ENCODE measurements at places on chromosomes 13 and 19. TPM values are rescaled to one million over a fixed set of nuclear protein-coding genes. Genes with fewer than 3 reads are reported as not detected.

SPACA7 gene
- total RNA-seq, result not detected

FGF22 gene
- not detected for total RNA-seq

ITGBL1 gene
- not detected for total RNA-seq

TNNT1 gene
- not detected for total RNA-seq

POGLUT2 gene
- total RNA-seq, result 17.8 TPM

DNA sequence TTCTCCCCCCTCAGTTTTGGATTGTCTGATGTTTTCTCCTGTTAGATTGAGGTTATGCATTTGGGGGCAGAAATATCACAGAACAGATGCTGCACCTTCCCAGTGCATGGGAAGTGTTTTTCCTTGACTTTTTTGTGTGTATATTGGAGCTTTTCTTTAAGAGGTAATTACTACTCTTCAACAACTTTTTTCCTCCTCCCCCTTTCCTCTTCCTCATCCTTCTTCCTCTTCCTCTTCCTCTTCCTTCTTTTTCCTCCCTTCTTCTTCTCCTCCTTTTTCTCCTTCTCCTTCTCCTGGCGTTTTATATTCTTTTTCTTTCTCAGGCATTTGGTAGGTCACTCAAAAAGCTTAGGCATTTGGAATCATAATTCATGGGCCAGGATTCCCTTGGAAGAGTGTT, 18.1 kb upstream of the SPATA13 start:
- DNase-seq, result no peak
- H3K36me3 ChIP-seq, result no peaks in the 10 kb centered on the region
- H3K27ac ChIP-seq, result no peak overlapping the region

DNA sequence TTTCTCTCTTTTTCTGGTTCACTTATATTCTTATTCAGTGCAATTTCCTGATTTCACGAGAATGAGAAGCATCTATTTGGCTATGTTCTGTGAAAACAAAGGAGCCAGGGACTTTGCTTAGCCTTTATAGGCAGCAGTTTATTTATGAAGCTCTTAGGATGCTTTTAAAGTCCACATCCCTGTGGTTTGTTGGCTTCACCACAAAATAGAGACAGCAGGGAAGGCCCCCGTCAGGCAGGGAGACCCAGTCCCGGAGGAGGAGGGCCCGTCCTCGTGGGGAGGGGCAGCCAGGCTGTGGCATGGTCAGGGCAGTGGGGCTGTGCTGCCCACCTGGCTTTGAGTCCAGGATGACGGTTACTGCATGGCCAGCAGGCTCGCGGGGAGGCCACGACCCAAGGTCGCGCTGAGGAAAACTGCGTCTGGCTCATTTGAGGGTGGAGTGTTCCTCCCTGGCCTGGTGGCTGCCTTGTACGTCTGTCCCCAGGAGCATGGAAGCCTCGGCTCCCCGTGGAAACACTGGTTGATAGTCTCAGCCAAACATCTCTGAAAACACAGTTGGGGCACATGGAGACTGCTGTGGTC, 92.7 kb downstream of the ATP11A start:
- no peak overlapping the region for H3K27ac ChIP-seq
- no peak for DNase-seq
- no peak overlapping the region for H3K4me3 ChIP-seq
- H3K4me1 ChIP-seq, result peaks cover 5% of the 10 kb centered on the region
- no peaks in the 10 kb centered on the region for H3K27me3 ChIP-seq

GRCh38 chr13:73720216-73720840, 413.9 kb downstream of the KLF12 start:
- DNase-seq, result no peak
- H3K27ac ChIP-seq, result no peak overlapping the region
- H3K4me1 ChIP-seq, result peaks cover 39% of the 10 kb centered on the region
- peaks cover 10% of the 10 kb centered on the region for H3K27me3 ChIP-seq
- peaks cover 6% of the 10 kb centered on the region for H3K36me3 ChIP-seq

DNA sequence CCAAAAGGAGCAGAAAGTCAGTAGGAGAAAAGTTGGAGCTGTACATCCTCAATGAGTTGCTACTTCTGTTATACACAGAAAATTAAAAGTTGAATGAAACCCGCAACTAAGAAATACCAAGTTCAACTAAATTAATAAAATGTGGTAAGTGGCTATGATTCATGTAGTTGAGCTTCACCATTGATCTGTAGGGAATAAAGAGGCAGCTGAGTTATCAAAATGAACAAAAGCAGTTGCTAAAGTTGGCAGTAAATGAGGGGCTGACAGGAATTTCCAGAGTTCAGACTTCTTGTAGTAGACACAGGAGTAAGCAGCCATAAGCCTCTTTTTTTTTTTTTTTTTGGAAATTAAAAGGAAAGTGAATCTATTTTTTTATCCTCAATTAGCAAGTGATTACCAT, 234.6 kb downstream of the POSTN start:
- H3K4me3 ChIP-seq, result no peak overlapping the region
- no peaks in the 10 kb centered on the region for H3K4me1 ChIP-seq
- DNase-seq, result no peak
- H3K27me3 ChIP-seq, result no peaks in the 10 kb centered on the region

GRCh38 chr13:40598569-40598968, 67.9 kb downstream of the FOXO1 start:
- no peak overlapping the region for H3K4me3 ChIP-seq
- peaks cover 74% of the 10 kb centered on the region for H3K4me1 ChIP-seq
- peaks cover 23% of the 10 kb centered on the region for H3K36me3 ChIP-seq
- H3K27me3 ChIP-seq, result no peaks in the 10 kb centered on the region
- DNase-seq, result no peak

DNA sequence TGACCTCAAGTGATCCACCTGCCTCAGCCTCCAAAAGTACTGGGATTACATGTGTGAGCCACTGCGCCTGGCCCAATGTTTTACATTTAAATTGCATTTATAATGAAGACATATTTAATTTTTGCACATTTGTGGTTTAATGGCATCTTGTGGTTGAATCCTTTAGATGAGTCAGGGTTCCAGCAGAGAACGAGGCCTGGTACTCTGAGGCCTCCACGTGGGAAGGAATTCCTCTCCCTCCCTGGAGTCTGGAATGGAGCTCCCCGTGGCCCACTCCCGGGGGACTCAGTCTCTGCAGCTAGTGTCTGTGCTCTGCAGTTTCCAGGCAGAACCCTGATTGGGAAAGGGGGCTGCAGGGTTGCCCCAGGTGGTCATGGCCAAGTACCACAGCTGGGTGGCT, 24.2 kb downstream of the ZFR2 start:
- H3K4me1 ChIP-seq, result no peaks in the 10 kb centered on the region
- no peak overlapping the region for H3K4me3 ChIP-seq
- no peaks in the 10 kb centered on the region for H3K36me3 ChIP-seq
- DNase-seq, result no peak

- peaks cover 3% of the 10 kb centered on the region for H3K27me3 ChIP-seq
- H3K4me1 ChIP-seq, result peaks cover 10% of the 10 kb centered on the region
- H3K4me3 ChIP-seq, result no peak overlapping the region
- peaks cover 3% of the 10 kb centered on the region for H3K36me3 ChIP-seq
- peak; percentile 30 for DNase-seq
Observed at GRCh38 chr13:31951215-31951678, 80.3 kb upstream of the FRY start.

DNA sequence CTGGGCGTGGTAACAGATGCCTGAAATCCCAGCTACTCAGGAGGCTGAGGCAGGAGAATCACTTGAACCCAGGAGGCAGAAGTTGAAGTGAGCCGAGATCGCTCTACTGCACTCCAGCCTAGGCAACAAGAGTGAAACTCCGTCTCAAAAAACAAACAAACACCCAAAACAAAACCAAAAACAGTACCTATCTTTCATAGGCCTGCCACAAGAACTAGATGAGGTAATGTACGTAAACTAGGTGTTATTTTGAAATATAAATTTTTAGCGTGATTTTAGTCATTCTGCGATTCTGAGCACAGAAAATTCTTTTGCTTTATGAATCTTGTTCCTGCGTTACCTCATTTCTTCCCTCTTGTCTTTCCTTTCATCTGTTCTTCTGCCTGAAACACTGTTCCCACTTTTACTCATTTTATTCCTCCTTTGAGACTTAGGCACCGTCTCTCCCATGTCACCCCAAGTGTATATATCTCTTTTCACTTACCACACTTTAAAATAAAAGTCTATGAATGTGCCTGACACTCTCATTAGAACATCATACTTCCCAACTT, 238.2 kb upstream of the HTR2A start:
- H3K36me3 ChIP-seq, result no peaks in the 10 kb centered on the region
- H3K27ac ChIP-seq, result no peak overlapping the region
- H3K4me3 ChIP-seq, result no peak overlapping the region

DNA sequence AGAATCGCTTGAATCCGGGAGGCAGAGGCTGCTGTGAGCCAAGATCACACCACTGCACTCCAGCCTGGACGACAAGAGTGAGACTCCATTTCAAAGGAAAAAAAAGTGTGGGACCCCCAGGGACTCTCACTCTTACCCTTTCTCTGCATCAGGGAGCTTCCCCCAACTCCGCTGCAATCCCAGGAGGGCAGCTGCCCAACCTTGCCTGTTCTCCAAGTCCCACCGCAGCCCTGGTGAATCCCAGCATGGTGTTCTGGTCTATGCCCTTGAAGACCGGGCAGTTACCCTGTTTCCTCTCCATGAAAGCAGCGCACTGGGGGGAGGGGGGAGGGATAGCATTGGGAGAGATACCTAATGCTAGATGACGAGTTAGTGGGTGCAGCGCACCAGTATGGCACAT, 35.7 kb upstream of the DPRX start:
- H3K27ac ChIP-seq, result no peak overlapping the region
- no peaks in the 10 kb centered on the region for H3K4me1 ChIP-seq
- no peaks in the 10 kb centered on the region for H3K36me3 ChIP-seq
- no peak overlapping the region for H3K4me3 ChIP-seq

DNA sequence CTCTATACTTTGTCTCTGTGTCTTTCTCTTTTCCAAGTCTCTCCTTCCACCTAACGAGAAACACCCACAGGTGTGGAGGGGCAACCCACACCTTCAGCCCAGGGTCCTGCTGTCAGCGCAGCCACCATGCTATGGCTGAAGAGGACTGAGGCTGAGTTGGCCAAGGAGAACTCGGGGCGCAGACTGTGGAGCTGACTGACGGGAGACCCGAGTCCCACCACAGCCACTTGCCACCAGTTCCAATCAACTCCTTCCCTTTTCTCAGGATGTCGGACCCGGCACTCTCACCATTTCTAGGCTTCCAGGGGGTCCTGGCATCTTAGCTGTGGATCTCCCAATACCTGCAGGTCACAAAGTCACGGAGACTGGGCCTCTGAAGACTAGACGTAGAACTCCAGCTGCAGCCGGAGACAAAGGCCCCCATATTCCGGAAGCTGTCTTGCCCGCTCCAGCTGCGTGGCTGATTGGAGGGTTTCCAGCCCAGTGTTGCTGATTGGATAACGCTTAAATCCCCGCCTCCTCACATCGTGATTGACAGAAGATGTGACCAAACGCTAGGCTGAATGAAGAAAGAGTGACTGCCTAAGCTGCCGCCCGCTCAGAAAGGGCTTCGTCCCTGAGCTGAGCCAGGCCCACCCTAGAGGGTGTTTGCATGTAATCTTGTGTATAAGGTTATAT, 63.6 kb downstream of the ZNF429 start:
- peaks cover 7% of the 10 kb centered on the region for H3K36me3 ChIP-seq
- peak; percentile 75 for DNase-seq
- no peaks in the 10 kb centered on the region for H3K27me3 ChIP-seq
- peaks cover 5% of the 10 kb centered on the region for H3K4me1 ChIP-seq
- H3K4me3 ChIP-seq, result peak overlapping the region; percentile 92

DNA sequence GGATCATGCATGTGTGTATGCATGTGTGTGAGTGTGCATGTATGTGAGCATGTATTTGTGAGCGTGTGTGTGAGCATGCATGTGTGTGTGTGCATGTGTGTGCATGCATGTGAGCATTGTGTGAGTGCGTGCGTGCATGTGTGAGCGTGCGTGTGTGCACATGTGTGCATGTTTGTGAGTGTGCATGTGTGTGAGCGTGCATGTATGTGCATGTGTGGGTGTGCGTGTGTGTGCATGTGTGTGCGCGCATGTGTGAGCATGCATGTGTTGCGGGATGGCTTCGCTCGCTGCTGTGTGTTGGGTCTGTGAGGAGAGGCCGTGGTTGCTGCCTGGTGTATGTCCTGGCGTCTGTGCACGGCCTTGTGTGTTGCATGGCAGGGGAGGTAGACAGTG, 32.4 kb downstream of the PAK4 start:
- H3K36me3 ChIP-seq, result no peaks in the 10 kb centered on the region
- no peak for DNase-seq
- H3K27me3 ChIP-seq, result no peaks in the 10 kb centered on the region
- H3K4me1 ChIP-seq, result peaks cover 11% of the 10 kb centered on the region
- no peak overlapping the region for H3K27ac ChIP-seq

- H3K36me3 ChIP-seq, result peaks cover 4% of the 10 kb centered on the region
- no peaks in the 10 kb centered on the region for H3K27me3 ChIP-seq
- no peak overlapping the region for H3K27ac ChIP-seq
- peaks cover 30% of the 10 kb centered on the region for H3K4me1 ChIP-seq
- no peak overlapping the region for H3K4me3 ChIP-seq
- no peak for DNase-seq
Observed at GRCh38 chr13:24631922-24632321, 48.3 kb upstream of the ATP12A start.

DNA sequence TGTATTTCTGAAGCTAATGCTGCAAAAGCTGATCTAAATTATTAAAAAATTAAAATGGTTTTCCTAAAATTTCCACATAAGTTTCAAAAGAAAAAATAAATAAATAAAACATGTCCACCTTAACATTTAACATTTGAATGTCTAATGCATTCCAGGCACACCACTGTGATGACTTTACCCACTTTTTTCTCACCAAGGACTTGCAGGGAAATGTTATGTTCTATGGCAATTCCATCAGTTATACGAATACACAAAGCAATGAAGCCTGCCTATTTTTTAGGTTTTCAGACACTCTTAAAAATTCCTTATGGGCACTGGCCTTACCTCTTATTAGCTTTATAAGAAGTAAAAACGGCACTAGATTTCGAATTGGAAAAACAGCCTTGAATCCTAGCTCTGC, 10.2 kb downstream of the TSC22D1 start:
- H3K27me3 ChIP-seq, result peaks cover 9% of the 10 kb centered on the region
- DNase-seq, result no peak
- no peaks in the 10 kb centered on the region for H3K4me1 ChIP-seq

DNA sequence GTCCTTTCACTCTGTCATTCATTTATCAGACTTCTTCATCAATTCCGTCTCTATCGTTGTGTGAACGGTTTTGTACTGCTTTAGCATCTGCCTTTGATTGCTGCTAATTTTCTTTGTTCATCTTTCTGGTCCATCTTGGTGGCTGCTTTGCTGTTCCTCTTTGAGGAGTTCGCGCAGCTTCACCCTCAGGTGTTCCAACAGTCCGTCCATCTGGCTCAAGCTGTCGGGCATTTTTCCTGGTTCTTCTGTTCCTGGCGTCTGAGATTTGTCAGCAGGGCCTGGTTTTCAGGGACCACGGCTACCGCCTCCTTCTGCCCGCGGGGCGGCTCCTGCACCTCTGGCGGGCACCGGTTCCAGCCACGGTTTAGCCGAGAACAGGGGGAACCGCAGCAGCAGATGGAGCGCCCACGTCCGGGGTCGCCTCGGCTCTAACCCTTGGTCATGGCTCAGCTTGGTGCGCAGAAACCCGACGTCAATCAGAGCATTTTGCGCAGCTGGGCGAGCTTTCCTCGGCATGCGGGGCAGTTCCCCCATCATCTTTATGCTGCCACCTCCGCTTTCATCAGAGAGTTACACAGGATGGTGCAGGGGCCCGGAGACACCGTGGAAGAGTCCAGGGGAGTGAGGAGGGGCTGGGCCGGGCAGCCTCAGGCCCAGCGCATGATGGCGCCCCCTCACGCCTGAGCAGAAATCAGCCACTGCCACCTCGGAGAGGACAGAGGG, 89.5 kb downstream of the ZNF100 start:
- H3K27me3 ChIP-seq, result no peaks in the 10 kb centered on the region
- no peaks in the 10 kb centered on the region for H3K4me1 ChIP-seq
- no peak for DNase-seq
- H3K27ac ChIP-seq, result no peak overlapping the region
- H3K4me3 ChIP-seq, result no peak overlapping the region
- no peaks in the 10 kb centered on the region for H3K36me3 ChIP-seq

- no peak overlapping the region for H3K27ac ChIP-seq
- no peaks in the 10 kb centered on the region for H3K4me1 ChIP-seq
- no peak overlapping the region for H3K4me3 ChIP-seq
- H3K36me3 ChIP-seq, result no peaks in the 10 kb centered on the region
- H3K27me3 ChIP-seq, result peaks cover 10% of the 10 kb centered on the region
- no peak for DNase-seq
Observed at GRCh38 chr13:32951580-32951979, 64.6 kb upstream of the KL start.

Data from activated T-helper 1 cell treated with anti-CD3 and anti-CD28 coated beads, Interleukin-12 subunit alpha, Interleukin-12 subunit beta, Interleukin-2, Interleukin-4 antibody, amounts not matched to agents 30 ng/mL and 10 ng/mL and 1 ng/mL, durations not matched to agents 14 hours and 24 hours and 36 hours (primary cell).